ENCODE measurements at places on chromosomes 3 and 15.
A peak's percentile ranks its signal among the peaks of the same experiment; 100 is the strongest.

DNA sequence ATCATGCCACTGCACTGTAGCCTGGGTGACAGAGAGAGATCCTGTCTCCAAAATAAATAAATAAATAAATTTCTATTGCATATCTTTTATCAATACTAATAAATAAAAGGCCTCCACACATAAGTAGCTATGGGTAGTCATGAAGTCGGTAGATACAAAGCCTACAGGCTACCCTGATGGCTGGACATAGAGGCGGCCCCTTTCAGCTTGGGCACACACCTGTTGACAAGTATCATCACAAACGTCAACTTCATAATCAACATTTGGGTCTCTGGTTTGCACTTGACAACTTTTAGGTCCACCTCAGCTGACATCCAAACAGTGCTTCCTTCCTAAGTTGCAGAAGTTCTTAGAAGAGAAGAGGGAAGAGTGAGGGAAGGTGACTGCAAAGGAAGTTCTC is 53.4 kb downstream of the ITGA11 start:
- no peak for DNase-seq

DNA sequence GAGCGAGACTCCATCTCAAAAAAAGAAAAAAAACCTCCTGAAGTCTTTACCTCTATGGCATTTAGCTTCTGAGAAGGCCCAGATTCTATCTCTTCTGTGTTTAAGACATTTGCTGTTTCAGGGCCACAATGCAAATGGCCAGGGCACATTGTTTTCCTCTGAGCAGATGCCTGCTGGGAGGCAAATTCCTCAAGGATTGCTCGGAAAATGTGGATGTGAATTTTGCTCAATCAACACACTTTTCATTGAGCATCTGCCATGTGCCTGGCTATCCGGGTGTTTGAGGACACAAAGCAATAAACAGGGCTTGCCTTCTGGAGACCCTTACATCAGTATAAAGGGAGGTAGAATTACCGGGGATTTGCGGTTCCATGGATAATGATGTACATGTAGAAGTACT is 20.0 kb downstream of the TRIM71 start:
- DNase-seq: no peak

DNA sequence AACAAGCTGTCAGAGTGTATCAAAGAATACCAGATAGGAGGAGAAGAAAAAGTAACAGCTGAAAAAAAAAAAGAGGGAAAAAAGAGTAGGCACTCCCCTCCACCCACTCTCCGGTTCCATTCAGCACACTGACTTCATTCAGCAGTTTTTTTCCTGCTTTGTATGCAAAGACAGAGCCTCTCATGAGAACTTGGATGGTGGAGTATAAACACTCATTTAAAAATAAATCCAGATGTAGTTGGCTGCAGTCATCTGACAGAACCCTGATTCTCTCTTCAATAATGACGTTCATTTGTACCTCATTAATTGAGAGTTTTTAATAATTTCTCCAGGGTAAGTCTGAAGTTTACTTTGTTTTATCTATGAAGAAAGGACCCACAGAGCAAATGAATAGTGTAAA is 81.0 kb downstream of the TMEM108 start:
- no peak for DNase-seq

DNA sequence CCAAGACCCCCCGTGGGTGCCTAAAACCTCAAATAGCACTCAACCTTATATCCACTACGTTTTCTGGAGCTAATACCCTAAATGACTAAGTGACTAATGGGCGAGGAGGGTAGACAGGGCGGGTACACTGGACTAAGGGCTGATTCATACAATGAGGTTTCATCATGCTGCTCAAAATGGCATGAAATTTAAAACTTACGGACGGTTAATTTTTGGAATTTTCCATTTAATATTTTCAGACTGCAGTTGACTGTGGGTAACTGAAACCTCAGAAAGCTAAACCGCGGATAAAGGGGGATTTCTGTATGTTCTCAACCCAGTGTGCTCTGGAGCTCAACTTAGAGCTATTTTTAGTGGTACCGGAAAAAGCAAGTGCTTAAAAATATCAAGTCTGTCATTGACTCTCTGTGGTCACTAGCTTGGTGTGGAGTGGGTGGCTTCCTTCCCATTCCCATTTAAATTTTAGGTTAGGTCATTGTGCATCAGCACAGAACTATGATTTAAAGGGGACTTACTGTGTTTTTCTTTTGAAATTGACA is 72.9 kb downstream of the LRRC28 start:
- peak; percentile 63 for DNase-seq

GRCh38 chr3:135034891-135035440 is 239.9 kb downstream of the EPHB1 start:
- DNase-seq: no peak

GRCh38 chr15:53323191-53323590 is 436.3 kb downstream of the WDR72 start:
- DNase-seq: no peak

- no peak for DNase-seq
Measured at GRCh38 chr3:139129892-139130291, 85.2 kb upstream of the PRR23C start.

DNA sequence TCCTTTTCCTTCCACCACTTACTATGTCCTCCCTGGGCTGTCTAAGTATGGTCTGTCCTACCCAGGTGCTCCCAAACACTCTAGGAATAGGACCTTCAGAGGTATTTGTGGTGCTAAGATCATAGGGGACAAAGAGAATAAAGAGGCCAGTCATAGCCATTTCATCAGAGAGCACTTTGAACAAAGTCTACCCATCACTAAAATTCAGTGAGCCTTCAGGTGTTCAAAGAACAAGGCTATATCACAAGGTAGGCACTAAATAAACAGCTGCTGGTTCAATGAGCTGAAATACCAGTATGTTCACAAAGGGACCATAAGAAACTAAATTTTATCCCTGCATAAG is 38.8 kb downstream of the NBEAL2 start:
- no peak for DNase-seq

DNA sequence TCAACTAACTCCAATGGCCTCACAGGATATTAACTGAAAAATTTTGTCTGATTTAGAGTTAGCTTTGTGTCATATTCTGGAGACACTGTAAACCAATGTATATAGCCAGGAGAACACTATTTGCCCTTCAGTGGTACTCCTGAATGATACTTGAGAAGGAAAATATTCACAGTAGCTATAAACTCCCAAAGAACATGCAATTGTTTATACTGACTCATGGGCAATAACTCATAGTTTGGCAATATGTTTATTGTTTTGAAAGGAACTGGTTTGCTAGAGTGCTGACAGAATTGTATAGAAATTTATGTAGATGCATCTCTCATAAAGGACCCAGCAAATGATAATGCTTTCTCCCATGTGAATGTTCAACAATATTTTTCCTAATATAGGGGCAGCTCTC is 537.6 kb downstream of the PLOD2 start:
- no peak for DNase-seq

- no peak for DNase-seq
Measured at GRCh38 chr3:102586485-102586884, 151.7 kb downstream of the ZPLD1 start.

DNA sequence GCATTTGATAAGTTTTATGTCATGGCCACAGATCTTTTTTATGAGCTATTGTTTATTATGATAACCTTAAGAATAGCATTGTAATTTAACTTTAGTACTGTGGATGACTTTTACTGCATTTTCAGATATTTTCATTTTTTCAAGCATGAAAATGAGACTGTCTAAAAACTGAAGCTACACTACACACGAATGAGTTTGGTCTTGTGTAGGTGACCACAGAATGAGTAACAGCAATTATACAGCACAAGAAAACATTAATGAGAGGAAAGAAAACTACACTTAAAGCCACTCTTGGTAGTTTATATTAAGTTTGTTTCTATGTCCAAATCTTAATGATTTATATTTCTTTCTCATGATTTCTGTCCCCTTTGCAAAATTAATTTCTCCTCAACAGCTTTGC is 809.2 kb downstream of the NAALADL2 start:
- no peak for DNase-seq

DNA sequence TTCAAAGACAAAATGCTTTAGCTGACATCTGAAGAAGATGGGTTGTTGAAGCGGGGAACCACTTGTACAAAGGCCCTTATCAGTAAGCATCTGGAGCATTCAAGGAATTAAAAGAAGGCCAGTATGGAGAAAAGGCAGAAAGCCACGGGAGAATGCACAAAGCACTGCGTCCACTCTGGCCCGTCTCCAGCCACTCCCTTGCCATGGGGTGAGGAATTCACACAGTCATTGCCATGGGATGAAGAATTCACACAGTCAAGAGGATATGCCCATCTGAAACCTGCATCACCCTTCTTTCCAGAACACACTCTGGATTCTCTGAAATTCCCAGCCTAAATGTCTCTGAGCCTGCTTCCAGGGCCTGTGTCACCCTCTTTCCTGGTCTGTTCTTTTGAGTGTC is 26.7 kb upstream of the STAG1 start:
- DNase-seq: no peak

DNA sequence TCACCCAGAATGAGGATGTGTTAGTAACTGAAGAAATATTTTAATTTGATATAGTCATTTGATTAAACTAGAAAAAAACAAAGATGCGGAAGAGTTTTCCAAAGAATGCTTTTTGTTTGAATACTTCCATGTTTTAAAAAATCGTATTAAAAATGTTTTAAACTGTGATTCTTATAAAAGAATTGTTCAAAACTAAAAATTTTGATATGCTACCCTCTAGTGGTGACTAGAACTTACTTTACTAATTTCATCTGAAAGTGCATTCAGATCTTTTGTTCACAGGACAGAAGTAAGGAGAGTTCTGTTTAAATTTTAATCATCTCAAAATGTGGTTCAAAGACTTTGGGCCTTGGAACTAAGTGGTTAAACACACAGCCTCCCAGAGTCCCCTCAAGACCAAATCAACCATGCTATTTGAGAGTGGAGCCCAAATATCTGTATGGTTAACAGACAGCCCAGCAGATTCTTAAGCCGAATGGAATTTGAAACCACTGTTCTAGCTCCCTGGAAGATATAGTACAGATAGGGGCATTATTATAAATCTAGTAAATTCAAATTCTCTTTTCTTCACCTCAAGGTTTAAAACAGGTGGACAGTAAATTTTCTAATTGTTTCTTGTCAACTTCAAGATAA is 45.2 kb upstream of the SYNPR start:
- no peak for DNase-seq

GRCh38 chr15:38217191-38217595 is 35.4 kb upstream of the SPRED1 start:
- DNase-seq: peak; percentile 37

DNA sequence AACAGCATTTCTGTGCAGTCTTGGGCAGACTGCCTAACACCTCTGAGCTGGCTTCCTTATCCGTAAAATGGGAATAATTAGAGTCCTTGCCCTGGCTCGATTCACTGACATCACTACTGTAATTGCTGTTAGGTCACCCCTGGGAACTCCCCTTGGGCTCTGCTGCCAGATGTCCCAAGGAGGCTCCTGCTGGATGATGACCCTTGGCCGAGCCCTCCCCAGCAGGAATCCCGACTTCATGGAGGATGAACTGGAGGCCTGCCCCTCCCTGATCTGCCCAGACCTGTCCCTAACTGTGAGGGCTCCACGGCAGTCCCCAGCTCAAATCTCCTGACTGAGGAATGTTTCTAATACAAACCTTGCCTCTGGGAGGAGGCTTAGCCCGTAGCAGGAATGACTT is 18.0 kb downstream of the ESYT3 start:
- DNase-seq: no peak

DNA sequence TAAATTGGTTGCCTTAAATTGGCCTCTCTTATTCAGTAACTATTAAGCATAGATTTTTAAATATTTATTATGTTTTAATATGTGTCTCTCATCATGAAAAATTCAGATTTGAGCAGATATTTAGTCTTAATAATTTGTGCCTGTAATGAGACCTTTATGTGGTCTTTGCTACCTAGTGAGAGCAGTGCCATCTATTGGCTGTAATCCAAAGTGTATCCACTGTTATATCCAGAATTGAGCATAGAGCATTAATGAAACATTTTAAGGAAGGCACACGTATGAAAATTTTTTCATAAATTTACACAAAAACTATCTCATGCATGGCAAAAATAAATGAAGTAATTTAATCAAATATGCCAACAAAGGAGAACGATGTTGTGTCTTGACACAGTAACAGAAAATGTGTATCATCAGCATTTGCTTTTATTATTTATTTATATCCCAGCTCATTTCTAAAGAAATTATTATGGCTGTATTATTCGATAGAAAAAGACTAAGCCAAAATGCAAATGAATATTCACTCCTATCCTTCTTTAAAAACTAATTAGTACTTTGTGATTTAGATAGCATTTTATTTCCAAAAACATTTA is 203.5 kb downstream of the RSRC1 start:
- no peak for DNase-seq

GRCh38 chr3:164192974-164193373 is 885.3 kb downstream of the SI start:
- DNase-seq: no peak

GRCh38 chr3:151268267-151269235 is 9.8 kb downstream of the P2RY14 start:
- no peak for DNase-seq

DNA sequence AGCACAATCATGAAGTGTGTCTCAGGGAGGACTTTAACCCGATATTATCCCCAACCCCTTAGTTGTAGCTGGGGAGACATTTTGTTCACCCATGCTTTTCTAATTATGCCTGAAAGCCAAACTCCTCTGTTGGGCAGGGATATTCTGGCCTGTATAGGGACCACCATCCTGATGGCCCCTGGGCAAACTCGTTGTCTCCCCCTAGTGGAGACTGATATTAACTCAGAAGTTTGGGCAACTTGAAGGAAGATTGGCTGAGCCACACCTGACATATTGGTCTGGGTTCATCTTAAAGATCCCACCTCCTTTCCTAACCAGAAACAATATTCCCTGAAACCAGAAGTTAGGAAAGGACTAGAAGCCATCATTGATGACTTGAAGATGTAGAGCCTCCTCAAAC is 42.3 kb downstream of the TM4SF18 start:
- no peak for DNase-seq

DNA sequence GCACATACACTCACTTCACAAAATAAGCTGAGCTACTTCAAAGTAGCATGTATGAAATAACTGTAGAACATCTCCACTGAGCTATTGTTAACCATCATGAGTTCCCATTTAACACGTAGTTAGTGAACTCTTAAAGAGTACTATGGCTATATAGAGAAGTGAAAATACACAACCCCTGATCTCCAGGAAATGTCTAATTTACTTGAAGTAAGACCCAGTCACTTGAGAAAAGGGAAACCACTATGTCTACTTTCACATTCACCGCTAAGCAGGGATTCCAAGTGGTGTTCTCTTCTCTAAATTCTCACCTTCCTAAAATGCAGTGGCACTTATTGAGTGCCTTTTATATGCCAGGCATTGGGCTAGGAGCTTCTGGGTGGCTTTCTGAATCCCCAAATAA is 35.0 kb upstream of the COLQ start:
- DNase-seq: no peak

- DNase-seq: no peak
Measured at GRCh38 chr15:82851306-82851850, 42.0 kb downstream of the WHAMM start.

- no peak for DNase-seq
Measured at GRCh38 chr3:197847866-197848401, 56.9 kb downstream of the LRCH3 start.

DNA sequence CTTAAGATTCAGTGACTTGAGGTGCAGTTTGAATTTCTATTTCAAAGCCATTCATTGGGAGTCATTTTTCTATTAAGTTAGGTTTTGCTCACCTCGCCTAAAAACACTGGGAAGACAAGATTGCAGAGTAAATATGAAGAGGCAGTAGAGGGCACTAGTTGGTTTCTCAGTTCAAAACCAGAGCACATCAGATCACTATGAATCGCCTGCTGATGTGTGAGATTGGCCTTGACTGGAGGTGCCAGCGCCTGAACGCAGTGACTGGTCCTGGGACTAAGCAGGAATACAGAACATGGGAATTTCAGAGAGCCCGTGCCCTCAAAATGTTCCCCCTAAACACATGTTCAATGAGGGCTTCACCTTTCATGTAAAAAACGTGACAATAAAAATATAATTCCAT is 229.0 kb downstream of the ITPR1 start:
- no peak for DNase-seq
